ENCODE measurements at places on chromosomes 1 and 21. TPM values are rescaled to one million over a fixed set of nuclear protein-coding genes. Genes with fewer than 3 reads are reported as not detected.

GUCA2B gene
- not detected for total RNA-seq

SYTL1 gene
- total RNA-seq: 81.7 TPM

S100A7A gene
- total RNA-seq: not detected

TSPAN2 gene
- total RNA-seq: 0.36 TPM

THEM5 gene
- not detected for total RNA-seq

TSTD1 gene
- 73.4 TPM for total RNA-seq

GBP5 gene
- not detected for total RNA-seq

SMIM11 gene
- total RNA-seq: 6.1 TPM

SH2D1B gene
- not detected for total RNA-seq

EXO1 gene
- 66.3 TPM for total RNA-seq

NIBAN1 gene
- not detected for total RNA-seq

C1QA gene
- not detected for total RNA-seq

TMEM61 gene
- not detected for total RNA-seq

ZBTB7B gene
- total RNA-seq: 22.2 TPM

CLCC1 gene
- total RNA-seq: 19.6 TPM

KIAA1614 gene
- not detected for total RNA-seq

RHOC gene
- 46.2 TPM for total RNA-seq

DNAJC6 gene
- total RNA-seq: 11.3 TPM

HPDL gene
- 25.8 TPM for total RNA-seq

ATF6 gene
- total RNA-seq: 12.9 TPM

PLXNA2 gene
- total RNA-seq: 0.23 TPM

IVL gene
- total RNA-seq: not detected

ARHGEF19 gene
- total RNA-seq: 6.2 TPM

SPOCD1 gene
- total RNA-seq: 1.1 TPM

OR6N1 gene
- total RNA-seq: not detected

KLF17 gene
- total RNA-seq: not detected

KLHDC7A gene
- total RNA-seq: 0.59 TPM

NOL9 gene
- total RNA-seq: 65.5 TPM

RIMKLA gene
- total RNA-seq: not detected

Data from OCI-LY7 (cell line).